H4 (cell line): ENCODE measurements at places on chromosomes 5 and 9. TPM values are rescaled to one million over a fixed set of nuclear protein-coding genes. Genes with fewer than 3 reads are reported as not detected.

NKD2 gene
- 0.43 and 2.8 TPM in 2 replicates for total RNA-seq

TSC1 gene
- total RNA-seq = 17.7 and 22.4 TPM in 2 replicates

GABRA1 gene
- total RNA-seq = 0.62 and 2.4 TPM in 2 replicates

DNA sequence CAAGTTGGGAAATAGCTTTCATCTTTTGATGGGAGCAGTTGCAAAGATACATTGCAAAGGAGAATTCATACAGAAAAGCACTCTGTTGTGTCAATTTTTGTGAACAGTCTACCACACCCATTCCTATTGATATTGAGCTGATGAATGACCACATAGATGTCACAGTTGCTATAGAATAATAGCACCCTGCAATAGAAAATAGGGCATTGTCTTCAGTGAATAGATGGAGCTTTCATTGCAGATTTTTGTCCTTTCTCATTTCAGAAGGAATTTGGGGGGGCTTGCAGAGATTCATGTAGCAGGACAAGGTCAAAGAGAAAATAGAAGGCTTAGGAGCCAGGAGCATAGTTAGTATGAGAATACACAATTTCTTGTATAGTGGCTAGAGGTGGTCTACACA lies 237.9 kb downstream of the TMEM38B start:
- no peak for DNase-seq

DNA sequence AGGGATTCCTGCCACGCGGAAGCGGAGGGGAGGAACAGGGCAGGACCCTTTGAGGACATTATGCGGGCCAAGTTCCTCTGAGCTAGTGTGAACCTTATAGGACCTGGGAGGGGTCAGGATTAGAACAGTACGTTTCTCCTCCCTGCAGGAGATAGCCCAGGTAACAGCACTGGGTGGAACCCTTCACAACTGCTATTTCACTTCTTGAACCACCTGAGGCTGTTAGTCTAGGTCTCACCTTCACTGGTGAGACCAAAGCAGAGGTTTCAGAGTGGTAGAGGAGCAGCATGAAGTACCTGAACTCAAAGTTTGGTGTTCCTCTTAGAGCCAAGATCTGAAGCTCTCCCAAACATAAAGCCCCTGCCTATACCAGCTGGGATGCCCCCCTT lies 832 bp downstream of the EIF4EBP3 start:
- no peak for DNase-seq

- peak; percentile 36 for DNase-seq
Observed at GRCh38 chr5:67233075-67233474, 36.5 kb upstream of the CD180 start.

DNA sequence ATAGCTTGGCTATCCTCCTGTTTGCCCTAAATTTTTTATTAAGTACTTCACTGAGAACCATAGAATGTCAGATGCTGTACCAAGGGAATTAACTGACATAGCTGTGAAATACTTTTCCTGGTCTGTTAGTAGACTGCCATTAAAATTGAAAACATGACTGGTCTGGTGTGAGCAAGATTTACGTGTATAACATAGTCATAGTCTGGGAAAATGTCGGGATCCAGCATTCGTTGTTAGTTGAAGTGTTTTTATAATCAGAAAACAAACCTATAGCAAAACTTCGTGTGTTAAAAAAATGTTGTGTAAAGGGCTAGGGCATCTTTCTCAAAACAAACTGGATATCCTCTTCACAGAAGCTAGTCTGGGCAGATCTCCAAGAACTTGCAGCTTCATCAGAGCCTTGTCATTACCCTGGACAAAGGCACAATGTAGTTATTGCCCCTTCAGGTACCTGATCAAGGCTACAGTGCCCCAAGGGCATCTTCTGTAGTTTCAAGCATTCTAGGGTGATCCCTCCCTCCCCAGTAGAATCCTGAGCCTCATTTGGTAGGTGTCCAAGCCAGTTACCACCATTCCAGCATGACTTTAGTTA lies 454.2 kb upstream of the SGCD start:
- no peak for DNase-seq

GRCh38 chr9:135090547-135090946 lies 3.1 kb downstream of the OLFM1 start:
- no peak for DNase-seq

DNA sequence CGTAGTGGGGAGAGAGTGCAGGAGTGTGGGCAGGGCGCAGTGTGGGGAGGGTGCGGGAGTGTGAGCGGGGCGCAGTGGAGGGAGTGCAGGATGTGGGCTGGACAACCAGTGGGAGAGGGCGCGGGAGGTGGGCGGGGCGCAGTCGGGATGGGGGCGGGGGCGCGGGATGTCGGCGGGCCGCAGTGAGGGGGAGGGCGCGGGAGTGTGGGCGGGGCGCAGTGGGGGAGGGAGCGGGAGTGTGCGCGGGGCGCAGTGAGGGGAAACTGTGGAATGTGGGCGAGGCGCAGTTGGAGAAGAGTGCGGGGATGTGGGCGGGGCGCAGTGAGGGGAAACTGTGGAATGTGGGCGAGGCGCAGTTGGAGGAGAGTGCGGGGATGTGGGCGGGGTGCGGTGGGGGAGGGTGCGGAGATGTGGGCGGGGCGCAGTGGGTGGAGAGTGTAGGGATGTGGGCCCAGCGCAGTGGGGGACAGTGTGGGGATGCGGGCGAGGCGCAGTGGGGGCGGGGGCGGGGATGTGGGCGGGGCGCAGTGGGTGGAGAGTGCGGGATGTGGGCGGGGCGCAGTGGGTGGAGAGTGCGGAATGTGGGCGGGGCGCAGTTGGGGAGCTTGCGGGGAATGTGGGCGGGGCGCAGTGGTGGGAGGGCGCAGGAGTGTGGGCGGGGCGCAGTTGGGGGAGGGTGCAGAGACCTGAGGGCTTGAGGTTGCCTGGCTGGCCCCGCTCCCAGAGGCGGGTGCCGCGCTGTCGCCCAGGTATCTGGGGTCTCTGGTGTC lies at the start of gene NXNL2:
NXNL2 (plus strand) TSS at position 723 of the 770 bp plus-strand sequence. CDS start 257 bp downstream, outside the sequence.
- DNase-seq = peak; percentile 45
